ENCODE measurements at places on chromosomes 1 and 21.

- no peak overlapping the region for H3K4me3 ChIP-seq
- H3K27ac ChIP-seq = no peak overlapping the region
- H3K27me3 ChIP-seq = no peaks in the 10 kb centered on the region
- no peaks in the 10 kb centered on the region for H3K36me3 ChIP-seq
- H3K4me1 ChIP-seq = no peaks in the 10 kb centered on the region
Observed at GRCh38 chr21:45802425-45802824, 158.9 kb downstream of the PCBP3 start.

GRCh38 chr1:98427664-98428063 is 233.9 kb upstream of the SNX7 start:
- no peak for DNase-seq
- peaks cover 7% of the 10 kb centered on the region for H3K4me1 ChIP-seq
- no peak overlapping the region for H3K27ac ChIP-seq
- no peaks in the 10 kb centered on the region for H3K27me3 ChIP-seq
- H3K4me3 ChIP-seq = no peak overlapping the region

DNA sequence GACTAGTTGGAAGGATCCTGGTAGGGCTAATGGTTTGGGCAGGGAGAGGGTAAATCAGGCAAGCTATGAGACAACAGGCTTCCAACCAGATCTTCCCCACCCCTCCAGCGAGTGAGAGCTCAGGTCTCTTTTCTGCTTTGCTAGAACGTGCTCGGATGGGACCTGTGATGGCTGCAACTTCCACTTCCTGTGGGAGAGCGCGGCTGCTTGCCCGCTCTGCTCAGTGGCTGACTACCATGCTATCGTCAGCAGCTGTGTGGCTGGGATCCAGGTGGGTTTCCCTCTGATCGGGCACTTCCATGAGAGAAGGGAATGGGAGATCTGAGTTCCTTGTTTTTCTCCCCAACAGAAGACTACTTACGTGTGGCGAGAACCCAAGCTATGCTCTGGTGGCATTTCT is 14.0 kb upstream of the SARS1 start:
- no peak overlapping the region for H3K27ac ChIP-seq
- no peak overlapping the region for H3K4me3 ChIP-seq
- DNase-seq = no peak
- no peaks in the 10 kb centered on the region for H3K27me3 ChIP-seq
- peaks cover 33% of the 10 kb centered on the region for H3K4me1 ChIP-seq
- no peaks in the 10 kb centered on the region for H3K36me3 ChIP-seq

- no peaks in the 10 kb centered on the region for H3K36me3 ChIP-seq
- peak overlapping the region; percentile 8 for H3K4me3 ChIP-seq
- H3K27ac ChIP-seq = peak overlapping the region; percentile 69
Observed at GRCh38 chr1:178939338-178940067, 68.6 kb upstream of the ANGPTL1 start.

GRCh38 chr21:18298228-18298627 is 53.6 kb downstream of the CHODL start:
- no peak overlapping the region for H3K4me3 ChIP-seq
- DNase-seq = no peak
- H3K27me3 ChIP-seq = no peaks in the 10 kb centered on the region
- no peaks in the 10 kb centered on the region for H3K4me1 ChIP-seq
